ENCODE measurements at places on chromosomes 6 and 20.

DNA sequence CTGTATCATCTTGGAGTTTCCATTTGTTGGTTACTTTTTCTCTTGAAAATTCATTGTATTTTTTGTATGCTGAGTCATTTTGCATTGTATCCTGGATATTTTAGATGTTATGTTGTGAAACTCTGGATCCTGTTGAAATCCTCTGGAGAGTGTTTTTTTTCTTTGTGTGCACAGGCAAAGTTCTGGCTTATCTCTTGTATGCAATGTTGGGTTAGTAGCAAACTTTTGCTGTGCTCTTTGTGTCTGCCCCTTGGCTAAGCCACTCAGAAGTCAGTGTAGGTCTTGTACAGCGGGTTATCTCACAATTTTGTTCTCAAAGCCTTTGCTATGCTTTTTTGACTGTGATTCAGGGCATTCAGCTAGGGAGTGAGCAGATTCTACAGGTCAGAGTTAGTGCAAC is 29.1 kb upstream of the LMBRD1 start:
- no peak for DNase-seq

DNA sequence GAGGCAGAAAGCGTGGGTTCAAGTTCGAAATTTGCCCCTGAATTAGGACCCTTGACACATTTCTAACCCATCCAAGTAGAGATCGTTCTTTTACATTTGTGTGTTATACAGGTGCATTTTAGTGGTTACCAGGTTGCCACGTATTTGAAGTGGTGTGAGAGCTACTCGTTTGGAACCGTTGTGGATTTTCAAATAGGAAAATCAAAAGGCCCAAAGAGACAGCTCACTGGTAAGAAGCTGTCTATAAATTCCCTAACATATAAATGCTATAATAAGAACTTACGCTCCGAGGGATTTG is 1.6 kb upstream of the REV3L start:
- peak; percentile 19 for DNase-seq

DNA sequence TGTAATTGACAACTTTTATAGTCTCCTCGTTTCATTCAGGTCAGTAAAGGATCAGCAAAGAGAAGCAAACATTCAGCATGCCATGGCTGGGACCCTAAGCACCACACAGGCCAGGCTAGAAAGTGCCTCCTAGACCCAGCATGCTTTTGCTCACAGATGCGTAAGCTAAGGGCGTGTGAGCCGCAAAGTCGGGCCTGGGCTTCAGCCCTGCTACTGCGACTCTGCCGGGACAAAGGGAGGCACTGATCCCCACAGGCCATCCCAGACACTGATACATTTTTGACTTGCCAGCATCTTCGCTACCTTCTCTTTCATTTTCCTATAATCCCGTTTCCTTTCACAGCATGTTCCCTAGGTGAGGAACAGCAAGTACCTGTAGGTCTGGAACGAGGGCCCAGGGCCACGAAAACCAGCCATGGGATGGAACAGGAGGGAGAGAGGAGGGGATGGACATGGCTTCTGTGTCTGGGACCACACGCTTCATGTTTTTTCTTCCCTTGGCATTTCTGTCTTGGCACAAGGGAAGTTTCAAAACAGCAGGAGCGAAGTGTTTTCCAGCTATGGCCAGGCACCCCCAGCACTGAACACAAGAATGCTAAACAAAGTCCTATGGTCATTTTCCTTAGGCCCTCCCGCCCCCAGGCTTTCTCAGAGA is 42.6 kb downstream of the IRF4 start:
- no peak for DNase-seq

DNA sequence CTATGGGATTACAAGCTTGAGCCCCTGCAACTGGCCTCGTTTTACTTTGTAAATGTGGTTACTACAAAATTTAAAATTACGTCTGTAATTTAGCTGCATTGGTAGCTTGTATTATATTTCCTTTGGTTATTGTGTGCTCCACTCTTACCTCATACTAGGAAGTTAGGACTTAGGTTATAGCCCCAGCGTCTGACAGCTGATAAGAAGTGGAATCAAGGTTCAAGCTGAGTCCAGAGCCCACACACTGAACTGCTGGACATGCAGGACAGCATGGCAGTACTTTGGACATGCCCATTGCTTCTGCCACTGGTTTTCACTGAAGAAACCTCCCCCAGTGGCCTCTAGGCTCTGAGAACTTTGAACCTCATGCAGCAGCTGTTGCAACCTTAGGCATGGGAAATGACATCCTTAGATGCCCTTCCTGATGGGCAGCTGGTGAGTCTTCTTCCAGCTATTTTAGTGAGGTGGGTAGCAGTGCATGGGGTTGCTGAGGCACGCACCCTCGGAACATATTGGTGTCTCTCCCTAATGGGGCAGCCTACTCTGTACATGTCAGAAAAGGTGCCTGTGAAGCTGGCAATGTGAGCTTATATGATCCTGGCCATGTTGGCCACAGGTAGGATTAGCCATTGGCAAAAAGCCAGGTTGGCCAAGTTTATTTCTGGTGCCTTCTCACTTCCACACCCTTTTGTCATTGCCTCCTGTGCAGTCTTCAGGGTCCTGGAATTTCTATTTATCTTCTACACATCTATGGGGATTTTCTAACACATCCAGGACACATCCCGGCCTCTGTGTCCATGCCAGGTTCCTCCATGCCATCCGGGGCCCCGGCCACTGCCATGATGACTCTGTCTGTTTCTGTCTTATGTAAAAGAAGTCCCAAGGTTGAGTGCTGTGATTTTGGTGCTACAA is 85.3 kb downstream of the CDS2 start:
- DNase-seq, result no peak

DNA sequence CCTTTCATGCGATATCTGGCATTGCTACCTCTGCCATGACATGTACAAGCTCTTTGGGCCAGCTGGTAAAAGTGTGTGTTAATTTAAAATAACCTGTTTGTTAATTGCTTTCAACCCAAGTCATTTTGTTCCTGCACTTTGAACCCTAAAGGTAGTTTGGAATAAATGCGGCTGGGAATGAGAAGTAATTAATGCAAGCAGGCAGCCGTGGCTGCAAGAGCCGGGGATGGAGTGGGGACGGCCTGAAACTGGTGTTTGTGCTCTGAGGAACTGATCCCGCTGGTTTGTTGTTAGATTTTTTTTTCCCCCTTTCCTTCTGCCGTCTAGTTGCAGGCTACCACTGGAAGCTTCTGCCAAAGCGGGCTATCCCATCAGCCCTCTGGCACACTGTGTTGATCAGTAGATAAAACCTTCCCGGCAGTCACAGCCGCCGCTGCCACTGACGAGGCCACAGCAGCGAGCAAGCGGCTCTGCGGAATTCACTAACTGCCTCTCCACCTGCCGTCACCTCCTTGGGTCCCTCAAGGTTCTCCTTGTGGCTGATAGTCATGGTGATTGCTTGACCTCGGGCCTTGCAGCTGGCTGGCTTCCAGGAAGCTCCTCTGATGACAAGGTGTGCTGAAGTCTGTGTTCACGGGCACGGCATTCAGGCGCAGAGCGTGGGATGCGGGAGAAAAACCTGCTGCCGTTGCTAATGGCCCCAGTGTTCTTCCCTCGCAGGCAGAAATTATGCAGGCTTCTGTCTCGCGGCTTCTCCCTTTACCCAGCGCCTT is 315.9 kb downstream of the TFAP2A start:
- DNase-seq, result peak; percentile 19

DNA sequence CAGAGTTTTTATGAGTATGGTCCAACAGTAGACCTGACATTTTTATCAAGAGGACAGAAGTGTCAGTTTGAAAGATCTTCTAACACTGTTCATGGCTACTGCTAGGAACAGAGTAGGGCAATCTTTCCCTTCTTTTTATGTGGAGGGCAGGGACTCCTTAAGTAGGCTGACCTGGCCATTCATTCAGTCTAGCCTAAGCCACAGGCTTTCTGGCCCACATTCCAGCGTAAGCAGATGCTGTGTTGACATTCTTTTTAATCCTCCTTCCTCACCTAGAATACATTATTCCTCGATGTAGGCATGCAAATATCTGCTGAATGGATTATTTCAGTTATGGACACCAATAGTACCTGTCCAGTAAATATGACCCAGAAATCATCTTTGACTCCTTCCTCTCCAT is 188.3 kb downstream of the ATXN1 start:
- DNase-seq, result no peak

GRCh38 chr20:50304923-50305635 is 114.4 kb downstream of the CEBPB start:
- no peak for DNase-seq

Measured in cerebellum (tissue), 4 donors.